ENCODE measurements at places on chromosomes 1 and 21.

DNA sequence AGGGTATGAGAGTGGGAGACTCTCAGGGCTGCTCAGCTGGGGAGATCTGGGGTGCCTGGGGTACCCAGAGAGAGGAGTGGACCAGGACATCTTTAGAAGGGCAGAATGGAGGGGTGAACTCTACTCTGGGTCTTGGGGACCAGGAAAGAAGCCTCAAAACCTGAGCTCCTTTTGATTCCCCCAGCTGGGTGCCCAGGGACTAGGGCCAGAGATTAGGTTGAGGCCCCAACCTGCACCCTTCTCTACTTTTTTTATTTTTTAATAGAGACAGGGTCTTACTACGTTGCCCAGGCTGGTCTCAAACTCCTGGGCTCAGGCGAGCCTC lies 1.9 kb downstream of the PDZK1IP1 start:
- DNase-seq = no peak

DNA sequence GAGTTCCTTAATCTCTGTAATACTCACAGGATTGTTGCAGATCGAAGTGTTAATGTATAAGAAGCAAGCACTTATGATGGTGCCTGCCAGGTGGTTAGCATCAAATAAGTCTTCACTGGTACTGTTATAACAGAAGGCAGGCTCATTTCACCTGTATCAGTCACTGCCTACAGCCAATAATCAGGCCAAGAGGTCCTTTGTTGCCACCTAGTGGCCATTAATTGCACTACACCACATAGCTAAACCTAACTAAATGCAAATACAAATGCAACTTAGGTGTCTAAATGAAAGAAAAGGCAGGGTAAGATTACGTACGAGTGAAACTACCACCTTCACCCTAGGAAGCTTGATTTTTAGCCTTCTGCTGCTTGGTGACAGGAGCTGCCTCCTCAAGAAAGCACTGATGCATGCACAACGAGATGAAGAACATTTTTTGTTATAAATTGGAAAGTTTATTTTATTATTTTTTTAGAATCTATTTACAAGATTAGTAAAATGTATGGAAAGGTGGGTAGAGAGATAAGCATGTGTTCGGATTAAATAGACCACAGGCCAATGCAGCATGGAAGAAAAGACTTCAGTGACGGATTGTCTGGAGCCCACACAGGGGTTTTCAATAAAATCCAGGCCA lies 334.8 kb upstream of the CAMK1G start:
- peak; percentile 35 for DNase-seq

GRCh38 chr21:44996501-44996921 lies 56.7 kb downstream of the SLX9 start:
- no peak for DNase-seq

- peak; percentile 6 for DNase-seq
Measured at GRCh38 chr21:18369115-18369514, 34.5 kb downstream of the TMPRSS15 start.

DNA sequence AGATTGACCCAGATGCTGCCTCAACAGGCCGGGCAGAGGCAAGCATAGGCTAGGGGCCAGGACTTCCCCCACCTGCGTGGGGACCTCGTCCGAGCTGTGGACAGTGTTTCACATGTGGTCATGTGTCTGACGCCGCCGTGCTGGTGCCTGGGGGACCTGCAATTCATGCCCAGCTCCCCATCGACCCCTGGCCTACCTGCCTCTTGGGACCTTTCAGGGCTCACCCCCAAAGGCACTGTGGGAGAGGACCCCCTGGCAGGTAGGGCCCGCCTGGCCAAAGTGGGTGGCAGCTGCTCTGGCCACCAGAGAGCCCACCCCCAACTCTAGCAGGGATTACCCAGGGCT lies 4.4 kb downstream of the TMEM201 start:
- no peak for DNase-seq

- DNase-seq = peak; percentile 55
Measured at GRCh38 chr1:178540646-178541045, 27.7 kb downstream of the TEX35 start.

DNA sequence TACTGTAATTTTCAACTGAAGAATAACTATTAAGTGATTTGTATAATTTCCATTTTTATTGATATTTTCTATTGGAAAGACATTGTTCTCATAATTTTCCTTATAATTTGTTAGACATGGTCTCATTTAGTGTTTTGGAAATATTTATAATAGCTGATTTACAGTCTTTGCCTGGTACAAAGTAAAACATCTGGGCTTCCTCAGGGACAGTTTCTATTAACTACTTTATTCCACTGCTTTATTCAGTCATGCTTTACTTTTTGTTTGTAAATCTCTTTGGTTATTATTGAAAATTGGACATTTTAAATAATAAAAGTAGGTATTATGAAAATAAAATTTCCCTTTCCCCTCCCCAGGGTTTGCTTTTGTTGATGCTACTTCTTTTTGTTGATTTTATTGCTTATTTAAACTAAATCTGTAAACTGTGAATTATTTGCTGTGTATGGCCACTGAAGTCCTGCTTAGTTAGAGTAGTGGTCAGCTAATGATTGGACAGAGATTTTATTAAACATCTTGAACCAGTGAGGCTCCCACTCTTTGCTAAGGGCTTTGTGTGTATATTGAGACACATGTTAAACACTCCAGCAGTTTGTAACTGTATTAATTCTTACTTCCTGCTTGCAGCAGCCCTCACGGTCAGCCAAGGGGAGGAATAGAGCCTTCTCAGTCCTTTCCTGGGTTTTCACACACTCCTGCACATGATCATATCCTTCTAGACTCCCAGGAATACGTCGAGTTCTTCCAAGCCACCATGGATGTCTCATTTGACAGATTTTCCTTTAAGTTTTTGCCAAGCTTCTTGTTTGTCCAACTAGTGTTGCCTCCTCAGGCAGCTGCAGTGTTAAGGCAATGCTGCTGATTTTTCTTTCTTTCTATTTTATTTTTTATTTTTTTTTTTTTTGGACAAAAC lies 994.6 kb upstream of the PRMT6 start:
- DNase-seq = no peak

DNA sequence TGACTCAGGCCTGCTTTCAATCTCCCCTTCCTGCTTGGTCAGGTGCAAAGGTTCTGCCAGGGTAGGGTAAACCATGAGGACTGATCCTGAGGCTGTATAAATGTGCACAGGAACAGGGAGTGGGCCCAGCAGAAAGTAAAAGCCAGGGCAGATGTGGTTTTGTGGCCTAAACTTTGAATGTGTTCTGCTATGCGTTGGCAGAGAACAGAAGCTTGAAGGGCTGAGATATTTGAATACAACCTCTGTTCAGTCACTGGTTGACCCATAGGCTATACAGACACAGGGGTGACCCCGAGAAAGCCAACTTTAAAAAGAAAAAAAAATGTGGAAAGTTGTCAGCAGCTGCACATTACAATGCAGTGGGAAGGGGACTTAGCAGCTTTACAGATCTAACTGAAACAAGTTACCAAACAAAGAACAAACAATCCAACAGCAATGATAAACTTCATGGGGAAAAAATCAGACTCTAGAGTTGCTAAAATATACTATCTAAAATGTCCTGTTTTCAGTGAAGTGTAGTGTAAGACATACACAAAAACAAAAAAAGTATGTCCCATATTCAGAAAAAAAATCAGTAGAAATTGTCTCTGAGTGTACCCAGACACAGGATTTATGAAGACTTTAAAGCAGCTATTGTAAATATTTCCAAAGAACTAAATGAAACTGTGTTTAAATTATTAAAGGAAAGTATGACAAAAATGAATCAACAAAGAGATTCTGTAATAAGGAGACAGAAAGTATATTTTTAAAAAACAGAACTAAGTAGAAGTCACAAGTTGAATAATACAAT lies 216.1 kb downstream of the RPS6KC1 start:
- DNase-seq = no peak

- no peak for DNase-seq
Measured at GRCh38 chr1:41950820-41951219, 32.1 kb upstream of the HIVEP3 start.

DNA sequence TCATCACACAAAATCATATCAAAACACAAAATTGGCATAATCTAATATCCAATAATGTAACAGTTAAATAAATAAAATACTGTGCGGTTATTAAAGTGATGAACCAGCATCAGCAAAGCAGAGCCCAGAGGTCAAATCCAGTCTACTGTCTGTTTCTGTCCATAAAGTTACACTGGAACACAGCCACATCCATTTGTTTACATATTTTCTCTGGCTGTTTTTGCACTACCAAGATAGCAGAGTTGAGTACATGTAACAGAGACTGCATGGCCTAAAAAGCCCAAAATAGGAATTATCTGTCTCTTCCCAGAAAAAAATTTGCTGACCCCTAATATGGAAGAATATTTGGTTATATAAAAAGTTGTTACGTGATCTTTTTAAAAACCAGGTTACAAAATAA lies 242.2 kb upstream of the DMRTA2 start:
- DNase-seq = no peak

- DNase-seq = no peak
Measured at GRCh38 chr1:245704341-245704740, 549.6 kb downstream of the KIF26B start.

- DNase-seq = no peak
Measured at GRCh38 chr1:204627436-204627835, 58.1 kb downstream of the LRRN2 start.

DNA sequence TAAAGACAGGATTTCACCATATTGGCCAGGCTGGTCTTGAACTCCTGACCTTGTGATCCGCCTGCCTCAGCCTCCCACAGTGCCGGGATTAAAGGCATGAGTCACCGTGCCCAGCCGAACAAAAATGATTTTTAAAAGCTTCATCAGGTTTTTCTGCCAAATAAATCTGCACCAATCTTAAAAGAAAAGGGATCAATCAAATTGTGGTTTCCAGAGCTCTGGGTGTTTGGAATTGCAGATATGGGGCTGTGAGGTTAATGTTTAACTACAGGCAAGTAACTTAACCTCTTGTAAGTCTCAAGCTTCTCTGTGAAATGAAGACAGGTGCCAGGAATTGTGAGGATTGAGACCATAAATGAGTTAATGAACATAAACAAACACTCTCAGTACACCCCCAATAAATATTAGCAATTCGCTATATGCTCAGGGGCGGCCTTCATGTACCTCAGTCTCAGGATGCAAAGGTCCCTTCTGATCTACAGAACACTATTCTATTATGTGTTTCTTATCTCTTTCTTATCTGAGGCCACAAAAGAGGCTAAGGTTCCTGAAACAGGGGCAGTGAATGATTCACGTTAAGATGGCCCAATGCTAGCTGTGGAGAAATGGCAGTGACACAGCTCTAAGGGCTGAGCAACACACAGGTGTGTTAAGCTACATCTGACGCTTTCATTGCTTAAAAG lies 7.1 kb upstream of the GNPAT start:
- DNase-seq = no peak

DNA sequence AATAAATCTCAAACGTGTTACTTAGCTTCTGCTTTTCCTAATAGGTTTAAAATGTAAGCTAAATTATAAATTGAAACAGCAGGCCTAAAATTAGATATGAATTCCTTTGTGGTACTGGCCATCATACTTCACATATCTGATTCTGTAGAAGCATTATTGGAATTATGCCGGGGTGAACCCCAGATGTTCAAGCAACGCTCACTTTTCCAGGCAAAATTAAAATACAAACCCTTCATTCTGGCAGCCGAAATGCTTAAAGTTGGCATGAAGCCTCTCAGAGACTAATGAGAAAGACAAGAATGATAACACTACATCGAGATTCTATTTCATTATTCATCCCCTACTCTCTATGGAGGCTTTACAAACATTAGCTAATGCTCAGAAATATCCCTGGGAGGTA lies 1352.7 kb upstream of the ADGRL2 start:
- DNase-seq = no peak

DNA sequence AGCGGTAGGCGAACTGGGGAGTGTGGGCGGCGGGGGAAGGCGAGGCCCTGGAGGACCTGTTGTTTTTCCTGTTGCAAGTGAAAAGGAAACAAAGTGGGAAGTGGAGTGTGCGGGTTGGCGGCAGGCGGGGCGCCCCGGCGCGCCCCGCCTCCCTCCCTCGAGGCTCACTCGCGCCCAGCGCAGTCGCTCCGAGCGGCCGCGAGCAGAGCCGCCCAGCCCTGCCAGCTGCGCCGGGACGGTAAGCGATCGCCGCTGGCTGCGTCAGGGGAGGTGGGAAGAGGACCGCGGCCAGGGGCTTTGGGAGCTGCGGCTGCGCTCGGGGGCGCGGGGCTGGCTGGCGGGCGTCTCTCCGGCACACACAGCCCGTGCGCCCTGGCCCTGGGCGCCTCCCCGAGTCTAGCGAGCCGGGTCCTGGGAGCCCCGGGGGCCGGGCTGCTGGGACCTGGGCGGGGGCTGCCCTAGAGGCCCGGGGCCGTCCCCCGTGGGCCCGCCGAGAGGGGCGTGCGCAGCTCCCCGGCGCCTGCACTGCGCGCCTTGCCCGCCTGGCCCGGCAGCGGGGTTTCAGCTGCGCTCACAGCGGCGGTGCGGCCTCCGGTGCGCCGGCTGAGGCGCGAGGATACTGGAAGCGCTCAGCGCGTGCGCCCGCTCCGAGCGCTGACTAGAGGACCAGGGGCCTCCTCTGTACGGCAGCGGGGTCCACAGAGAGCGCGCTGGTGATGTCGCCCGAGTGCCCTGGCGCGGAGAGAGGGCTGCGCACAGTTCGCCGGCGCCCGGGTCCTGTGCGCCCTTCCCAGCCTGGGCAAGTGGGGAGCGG lies at the start of gene PIK3CD:
TSS of gene PIK3CD (plus strand) at position 167 of the 814 bp plus-strand sequence. CDS start 58,725 bp downstream, outside the sequence.
- DNase-seq = peak; percentile 60

DNA sequence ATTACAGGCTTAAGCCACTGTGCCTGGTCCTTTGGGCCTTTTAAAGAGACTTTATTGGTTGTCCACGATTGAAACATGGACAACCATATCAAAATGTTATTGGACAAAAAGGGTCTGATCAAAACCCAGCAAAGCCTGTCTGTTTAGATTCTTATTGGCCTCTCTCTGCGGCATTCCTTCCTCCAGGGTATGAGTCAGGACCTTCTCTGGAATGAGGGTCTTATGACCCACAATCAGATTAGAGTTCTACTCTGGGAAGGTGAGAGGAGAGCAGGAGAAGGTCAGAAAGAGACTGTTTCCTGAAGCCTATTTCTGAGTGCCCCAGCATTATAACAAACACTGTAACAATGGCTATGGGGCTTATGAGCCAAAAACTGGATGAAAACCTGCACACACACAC lies 7.9 kb downstream of the LURAP1 start:
- no peak for DNase-seq

- DNase-seq = no peak
Measured at GRCh38 chr1:208216062-208216461, 28.1 kb downstream of the PLXNA2 start.

GRCh38 chr21:46624050-46624449 lies 11.4 kb upstream of the PRMT2 start:
- DNase-seq = no peak

DNA sequence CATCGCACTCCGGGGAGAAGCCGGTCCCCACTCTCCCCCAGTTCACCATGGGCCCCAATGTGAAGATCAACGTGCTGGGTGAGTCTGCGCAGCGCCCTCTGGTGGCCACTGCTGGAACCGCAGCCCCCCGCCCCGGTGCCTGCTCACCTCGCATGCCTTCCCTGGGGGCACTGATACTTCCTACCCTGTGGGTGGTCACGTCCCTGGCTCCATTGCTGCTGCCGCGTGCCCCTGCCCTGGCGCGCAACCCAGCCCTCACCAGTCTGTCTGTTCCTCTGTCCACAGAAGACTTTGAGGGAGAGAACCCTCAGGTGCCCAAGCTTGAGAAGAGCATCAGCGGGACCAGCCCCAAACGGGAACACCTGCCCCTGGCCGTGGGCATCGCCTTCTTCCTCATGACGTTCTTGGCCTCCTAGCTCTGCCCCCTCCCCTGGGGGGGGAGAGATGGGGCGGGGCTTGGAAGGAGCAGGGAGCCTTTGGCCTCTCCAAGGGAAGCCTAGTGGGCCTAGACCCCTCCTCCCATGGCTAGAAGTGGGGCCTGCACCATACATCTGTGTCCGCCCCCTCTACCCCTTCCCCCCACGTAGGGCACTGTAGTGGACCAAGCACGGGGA lies 7.6 kb downstream of the EFNA3 start:
- no peak for DNase-seq

- DNase-seq = peak; percentile 71
Measured at GRCh38 chr1:93591676-93592550, 89.7 kb downstream of the BCAR3 start.
